ENCODE measurements at places on chromosomes 4 and X.

DNA sequence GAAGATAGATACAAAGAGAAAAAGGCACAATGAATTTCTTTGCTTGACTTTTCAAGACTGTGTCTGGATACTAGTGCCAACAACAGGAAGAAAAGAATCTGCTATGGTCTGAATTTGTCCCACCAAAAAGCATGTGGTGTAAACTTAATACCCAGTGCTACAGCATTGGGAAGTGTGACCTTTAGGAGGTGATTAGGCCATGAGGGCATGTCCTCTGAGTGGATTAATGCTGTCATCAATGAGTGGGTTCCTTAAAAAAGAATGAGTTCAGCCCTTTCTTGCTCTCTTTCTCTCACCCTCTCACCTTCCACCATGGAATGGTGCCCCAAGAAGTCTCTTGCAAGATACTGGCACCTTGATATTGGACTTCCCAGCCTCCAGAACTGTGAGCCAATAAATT, 155.7 kb upstream of the GPRIN3 start:
- no peak for DNase-seq

GRCh38 chr4:94714365-94715160, 43.2 kb upstream of the BMPR1B start:
- DNase-seq, result no peak

- DNase-seq, result no peak
These were observed 57.0 kb upstream of the GPR78 start for GRCh38 chr4:8523175-8523574.

DNA sequence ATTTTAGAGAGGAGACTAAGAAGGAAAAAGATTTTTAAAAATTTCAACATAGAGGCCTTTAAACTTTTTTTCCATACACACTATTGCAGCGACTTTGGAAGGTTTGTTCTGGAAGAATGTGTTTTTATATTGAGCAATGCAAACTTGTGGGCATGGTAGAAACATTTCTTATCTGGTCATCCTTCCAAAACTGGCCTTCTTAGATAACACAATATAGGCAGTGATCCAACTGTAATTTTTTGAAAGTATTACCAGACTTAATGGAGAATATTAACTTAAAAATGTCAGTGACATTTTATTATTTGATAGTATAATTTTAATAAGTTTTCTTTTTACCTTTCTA, 25.6 kb downstream of the FHDC1 start:
- DNase-seq, result no peak

DNA sequence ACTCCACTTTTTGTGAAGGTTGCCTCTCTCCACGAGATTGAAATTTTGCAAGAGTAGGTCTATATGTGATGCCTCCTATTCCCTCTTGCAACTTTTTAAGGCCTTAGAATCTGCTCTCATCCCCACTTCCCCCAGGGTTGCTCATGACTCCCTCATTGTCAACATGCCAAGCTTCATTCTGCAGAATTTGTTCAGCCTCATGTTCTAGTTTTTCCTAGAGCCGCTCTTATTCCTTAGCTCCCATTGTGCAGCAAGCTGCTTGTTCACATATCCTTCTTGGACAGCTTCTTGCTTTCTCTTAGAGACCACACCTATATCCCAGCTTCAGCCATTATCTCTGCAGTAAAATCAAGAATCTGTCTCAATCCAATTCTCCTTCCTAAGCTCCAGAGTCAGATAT, 82.4 kb downstream of the CNGA2 start:
- no peak for DNase-seq

DNA sequence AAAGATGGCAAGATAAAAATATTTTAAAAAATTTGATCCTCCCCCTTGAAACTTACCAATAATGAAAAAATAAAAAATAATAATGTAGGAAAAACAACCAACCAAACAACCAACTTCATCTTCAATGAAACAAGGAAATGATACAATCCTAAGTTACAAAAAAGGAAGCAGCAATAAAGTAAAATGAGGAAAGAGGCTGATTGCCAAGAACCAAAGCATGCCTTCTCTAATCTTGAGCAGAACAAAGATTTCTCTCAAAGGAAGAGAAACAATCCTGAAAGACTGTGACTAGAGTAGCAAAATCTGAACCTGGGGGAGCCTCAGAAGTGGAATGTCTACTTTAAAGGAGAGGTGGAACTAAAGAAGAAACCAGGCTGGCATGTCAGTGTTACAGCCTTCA, 10.9 kb upstream of the WDFY3 start:
- DNase-seq, result no peak

GRCh38 chr4:64784125-64784524, 374.9 kb upstream of the TECRL start:
- DNase-seq, result no peak

DNA sequence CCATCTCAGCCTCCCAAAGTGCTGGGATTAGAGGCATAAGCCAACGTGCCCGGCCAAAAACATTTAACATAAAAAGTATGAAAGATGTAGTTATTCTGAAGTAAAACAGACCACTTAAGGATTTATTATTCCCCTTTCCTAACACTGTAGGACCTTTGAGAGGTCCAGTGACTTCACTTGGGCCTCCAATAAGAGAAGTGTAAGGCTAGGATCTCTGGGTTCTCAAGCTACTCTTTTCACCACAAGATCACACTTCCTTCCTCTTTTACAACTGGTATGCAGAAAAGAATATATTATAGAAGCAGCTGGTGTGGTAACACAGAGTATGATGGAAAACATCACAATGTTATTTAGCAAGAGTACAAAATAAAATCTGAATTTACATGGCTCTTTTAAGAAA, 30.2 kb upstream of the CCNG2 start:
- DNase-seq, result no peak

- no peak for DNase-seq
These were observed 128.9 kb downstream of the CEP135 start for GRCh38 chr4:56077676-56078075.

DNA sequence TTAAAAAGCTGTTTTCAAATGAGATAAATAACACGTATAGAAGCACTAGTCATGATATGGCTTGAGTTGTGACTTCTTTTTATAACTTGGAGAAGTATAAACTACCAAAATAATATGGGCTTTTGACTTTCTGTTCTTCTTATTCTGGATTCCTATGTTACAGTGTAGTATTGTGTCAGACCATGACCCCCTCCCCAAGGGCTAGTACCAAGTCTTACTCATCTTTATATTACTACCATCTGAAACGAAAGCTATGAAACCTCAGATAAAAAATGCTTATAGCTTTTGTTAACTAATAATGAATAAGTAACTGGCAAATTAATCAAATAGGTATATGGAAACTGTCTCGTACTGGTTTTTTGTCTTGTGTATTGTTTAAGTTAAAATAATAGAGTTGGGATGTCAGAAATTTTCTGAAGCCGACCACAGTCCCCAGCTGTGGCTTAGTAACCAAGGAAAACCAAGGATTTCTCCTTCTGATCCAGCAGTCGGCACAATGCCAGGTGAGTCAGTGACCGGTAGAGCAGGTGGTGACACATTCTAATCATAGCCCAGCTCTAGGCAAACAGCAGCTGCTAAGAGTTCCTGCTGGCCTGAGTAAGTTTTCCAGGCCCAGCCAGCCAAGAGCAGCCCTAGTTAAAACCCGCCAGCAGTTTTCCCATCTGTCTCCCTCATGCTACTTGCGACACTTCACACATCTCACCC, 163.3 kb upstream of the PRDX4 start:
- no peak for DNase-seq

DNA sequence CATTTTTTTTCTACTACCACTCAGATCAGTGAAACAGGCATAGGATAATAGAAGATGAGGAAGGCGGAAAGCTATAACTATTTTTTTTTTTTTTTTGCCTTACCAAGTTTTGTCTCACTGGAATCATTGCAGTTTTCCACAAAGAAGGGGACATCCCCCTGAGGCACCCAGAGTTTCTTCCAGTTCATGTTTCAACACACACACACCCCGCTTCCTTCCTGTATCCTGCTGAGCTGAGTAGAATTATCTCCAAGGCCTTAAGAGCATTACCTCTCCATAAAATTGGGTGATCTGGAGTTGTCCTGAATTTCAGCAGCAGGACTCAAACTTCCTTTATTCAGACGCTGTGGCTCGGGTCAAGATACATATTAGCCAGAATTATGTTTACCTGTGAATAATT, 111.9 kb downstream of the PALLD start:
- DNase-seq, result no peak

DNA sequence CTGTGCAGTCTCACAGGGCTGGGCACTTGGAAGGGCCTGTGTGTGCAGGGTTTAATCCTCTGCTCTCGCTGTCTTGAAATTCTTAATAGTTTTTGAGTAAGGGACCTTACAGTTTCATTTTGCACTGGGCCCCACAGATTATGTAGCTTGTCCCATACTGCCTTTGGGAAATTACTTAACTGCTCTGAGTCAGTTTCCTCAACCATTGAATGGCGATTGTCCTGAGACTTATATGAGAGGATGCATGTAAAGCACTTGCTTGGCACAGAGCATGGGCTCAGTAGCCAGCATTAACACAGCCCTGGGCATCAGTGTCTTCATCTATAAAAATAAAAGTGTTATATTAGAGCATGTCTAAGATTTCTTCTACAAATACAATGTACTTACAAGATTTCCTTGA, 55.8 kb downstream of the CLCN5 start:
- no peak for DNase-seq

DNA sequence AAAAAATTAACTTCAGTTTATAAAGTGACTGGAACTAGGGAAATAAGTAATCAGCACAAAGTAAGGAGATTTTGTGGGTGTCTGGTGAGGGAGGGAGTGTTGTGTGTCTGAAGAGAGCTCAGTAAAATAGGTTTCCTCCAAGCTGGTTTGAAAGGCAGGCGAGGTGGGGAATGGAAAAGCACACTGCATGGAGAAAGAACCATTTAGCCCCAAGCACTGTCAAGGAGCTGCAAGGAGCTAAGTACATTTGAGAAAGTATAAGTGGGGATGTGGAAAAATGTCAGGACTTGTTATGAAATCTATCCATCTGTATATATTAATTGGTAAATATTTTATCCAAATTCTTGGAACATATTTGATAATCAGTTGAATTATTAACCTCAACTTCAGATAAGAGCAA, 956 bp downstream of the C4orf51 start:
- no peak for DNase-seq

DNA sequence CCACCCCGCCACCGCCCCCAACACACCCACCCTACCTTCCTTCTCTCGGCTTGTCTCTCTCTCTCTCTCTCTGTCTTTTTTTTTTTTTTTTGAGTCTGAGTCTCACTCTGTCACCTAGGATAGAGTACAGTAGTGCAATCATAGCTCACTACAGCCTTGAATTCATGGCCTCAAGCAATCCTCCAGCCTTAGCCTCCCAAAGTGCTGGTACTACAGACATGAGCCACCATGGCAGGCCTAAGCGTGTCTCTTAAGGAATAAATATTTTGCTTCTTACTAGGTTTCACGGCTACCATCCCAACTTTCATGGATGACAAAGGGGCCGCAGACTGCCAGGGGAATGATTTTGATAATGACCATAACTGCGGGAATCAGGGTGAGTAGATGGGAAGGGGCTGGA, 55.8 kb downstream of the SSX7 start:
- no peak for DNase-seq

- no peak for DNase-seq
These were observed 278.7 kb downstream of the RCHY1 start for GRCh38 chr4:75235359-75235951.

DNA sequence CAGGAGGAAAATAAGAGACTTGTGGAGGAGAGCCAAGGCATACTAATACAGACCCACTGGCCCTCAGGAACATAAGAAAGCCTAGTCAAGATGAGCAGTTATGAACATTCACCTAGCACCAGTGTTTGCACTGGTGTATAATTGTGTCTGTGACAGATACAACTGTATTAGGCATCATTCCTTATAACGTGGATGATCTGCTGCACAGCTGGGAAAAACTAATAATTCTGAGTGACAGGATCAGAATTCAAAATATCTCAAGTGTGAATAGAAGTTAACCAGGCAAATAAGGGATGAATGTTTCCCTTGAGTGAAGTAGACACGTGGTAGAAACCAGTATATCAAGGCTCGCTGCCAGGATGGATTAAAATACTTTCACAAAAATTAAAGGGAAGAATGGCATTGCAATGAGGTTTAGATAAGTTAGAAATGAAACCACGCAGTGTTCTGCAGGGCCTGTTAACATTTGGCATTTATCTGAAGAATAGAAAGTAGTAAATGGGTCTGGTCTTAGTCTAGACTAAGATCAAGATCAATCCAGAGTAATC, 325.9 kb downstream of the EPHA5 start:
- no peak for DNase-seq

DNA sequence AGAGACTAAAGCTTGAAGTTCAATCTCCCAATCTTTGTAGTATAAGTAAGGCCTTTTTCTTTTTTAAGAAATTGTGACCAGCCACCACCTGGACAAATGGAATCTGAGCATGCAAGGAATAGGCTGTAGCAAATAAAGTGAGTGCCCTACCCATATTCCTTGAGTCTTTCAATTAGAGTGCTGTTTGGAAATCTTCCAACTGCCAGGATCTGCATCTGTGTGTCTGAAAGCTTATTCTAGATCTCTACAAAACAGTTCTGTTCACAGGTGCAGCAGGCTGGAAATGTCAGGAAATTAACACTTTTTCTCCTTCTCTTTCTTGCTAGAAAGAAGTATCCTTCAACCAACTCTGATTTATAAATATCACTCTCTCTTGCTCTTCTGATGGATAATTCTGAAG, 76.7 kb upstream of the NDST3 start:
- DNase-seq, result no peak

GRCh38 chr4:48173056-48173991, 39.3 kb upstream of the TXK start:
- DNase-seq, result no peak

DNA sequence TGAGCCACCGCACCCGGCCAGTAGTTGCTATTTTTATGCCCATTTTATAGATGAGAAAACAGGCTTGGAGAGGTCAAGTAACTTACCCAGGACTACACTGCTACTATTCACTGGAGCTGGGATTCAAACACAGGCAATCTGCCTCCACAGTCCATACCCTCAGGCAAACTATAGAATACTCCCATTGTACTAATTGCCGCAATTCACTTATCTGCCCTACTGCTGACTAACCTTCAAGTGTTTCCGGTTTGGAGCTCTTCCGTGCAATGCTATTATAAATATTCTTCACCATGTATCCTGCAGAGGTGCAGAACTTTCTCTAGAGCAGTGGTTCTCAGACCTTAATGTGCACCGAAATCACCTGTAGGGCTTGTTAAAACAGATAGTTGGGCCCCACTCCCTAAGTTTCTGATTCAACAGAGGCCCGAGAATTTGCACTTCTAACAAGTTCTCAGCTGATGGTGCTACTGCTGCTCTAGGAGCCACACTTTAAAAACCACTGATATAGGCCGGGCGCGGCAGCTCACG, 1.9 kb upstream of the G3BP2 start:
- no peak for DNase-seq

- no peak for DNase-seq
These were observed 1417.7 kb downstream of the ARAP2 start for GRCh38 chr4:34826660-34827059.

DNA sequence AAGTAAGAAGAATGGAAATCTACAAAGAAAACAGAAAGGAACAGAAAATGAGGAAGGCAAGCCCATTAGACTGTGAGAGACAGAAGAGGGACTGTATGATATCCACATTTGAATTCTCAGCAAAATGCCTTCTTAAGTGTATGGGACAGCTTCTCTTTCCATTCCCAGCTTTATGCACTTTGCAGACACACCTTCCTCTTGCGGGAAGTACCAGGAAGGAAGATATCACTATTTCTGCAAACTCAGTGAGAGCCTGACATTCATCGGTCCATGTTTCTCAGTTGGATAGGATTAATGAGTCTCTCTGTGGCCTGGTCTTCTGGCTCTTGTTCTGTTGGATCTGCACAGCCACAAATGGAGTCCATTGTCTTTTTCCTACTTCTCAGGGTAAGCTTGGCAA, 31.6 kb upstream of the DHX15 start:
- DNase-seq, result no peak

GRCh38 chrX:18377796-18378195, 23.3 kb upstream of the SCML2 start:
- peak; percentile 43 for DNase-seq

GRCh38 chrX:129561453-129561852, 21.4 kb downstream of the OCRL start:
- no peak for DNase-seq
